ENCODE measurements at places on chromosomes 13 and 19.

DNA sequence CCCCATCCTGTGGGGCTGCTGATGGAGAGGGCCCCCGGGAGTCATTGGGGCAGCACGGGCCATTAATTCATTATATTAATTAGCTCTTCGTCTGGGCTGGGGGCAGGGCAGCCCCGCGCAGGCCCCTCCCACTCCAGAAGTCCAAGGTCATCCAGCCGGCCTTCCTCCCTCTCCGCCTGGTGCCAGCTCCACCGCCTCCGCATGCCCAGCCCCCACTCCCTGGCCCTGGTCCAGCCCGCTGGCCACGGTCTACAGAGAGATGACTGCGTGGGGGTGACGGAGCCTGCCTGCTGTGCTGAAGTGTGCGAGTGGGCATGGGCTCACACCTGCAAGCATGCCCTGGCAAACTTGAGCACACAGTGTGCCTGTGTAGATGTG is 8.8 kb downstream of the IGLON5 start:
- DNase-seq: no peak

- no peak for DNase-seq
Observed at GRCh38 chr19:13849991-13850909, 26.7 kb upstream of the NANOS3 start.

DNA sequence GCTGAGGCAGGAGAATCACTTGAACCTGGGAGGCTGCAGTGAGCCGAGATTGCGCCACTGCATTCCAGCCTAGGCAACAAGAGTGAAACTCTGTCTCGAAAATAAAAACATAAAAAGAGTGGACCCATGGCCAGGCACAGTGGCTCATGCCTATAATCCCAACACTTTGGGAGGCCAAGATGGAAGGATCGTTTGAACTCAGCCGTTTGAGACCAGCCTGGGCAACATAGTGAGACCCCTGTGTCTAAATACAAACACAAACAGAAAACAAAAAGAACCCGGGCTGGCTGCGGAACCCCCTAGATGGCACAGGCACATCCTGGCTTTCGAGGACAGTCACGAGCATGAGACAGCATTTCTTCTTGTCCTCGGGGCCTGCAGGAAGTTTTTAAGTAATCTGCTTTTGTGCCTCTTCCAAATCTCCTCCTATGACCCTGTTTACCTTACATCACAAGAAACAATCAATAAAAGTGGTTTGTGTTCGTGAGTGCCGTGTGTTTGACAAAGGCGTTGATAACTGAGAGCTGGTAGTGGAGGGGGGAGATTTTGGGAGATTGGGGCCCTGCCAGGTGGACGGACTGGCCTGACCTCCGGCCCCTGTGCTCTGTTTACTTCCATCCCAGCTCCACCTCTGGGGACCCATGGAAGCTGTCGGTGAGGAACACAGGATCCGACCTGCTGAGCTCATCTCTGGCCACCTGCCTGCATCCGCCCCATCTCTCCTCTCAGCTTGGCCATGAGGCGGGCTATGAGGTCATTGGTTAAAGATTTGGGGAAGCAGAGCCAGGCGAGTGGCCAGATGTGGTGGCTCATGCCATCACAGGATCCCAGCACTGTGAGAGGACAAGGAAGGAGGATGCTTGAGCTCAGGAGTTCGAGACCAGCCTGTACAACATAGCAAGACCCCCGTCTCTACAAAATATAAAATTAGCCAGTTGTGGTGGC is 5.9 kb upstream of the GDF15 start:
- no peak for DNase-seq

DNA sequence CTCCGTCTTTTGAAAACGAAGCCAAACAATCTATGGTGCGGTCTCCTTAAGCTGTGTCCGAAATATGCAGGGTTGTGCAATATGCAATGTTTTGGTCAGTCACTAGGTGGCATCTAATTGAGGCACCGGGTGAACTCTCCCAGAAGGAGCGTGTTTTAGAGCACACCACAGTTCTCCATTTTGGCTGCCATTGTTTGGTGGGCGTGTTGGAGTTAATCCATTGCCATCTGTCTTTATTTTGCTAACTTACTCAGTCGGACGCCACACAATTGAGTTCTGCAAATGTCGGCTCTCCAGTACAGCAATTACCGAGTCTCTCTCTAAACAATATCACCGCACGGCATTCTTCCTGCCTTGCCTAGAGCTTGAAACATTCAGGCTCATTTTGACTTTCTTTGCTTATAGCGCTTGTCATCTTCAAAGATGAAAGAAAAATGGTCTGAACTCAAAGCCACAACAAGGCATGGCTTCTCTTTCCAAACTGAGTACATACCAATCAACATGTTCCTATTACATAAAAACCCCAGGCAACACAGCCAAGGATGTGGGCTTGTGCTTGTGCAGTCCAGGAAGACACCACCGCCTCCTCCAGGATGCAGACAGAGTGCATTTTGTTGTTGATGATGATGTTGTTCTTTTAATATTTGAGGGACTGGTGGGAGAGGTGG is 182.0 kb upstream of the SERP2 start:
- peak; percentile 2 for DNase-seq

DNA sequence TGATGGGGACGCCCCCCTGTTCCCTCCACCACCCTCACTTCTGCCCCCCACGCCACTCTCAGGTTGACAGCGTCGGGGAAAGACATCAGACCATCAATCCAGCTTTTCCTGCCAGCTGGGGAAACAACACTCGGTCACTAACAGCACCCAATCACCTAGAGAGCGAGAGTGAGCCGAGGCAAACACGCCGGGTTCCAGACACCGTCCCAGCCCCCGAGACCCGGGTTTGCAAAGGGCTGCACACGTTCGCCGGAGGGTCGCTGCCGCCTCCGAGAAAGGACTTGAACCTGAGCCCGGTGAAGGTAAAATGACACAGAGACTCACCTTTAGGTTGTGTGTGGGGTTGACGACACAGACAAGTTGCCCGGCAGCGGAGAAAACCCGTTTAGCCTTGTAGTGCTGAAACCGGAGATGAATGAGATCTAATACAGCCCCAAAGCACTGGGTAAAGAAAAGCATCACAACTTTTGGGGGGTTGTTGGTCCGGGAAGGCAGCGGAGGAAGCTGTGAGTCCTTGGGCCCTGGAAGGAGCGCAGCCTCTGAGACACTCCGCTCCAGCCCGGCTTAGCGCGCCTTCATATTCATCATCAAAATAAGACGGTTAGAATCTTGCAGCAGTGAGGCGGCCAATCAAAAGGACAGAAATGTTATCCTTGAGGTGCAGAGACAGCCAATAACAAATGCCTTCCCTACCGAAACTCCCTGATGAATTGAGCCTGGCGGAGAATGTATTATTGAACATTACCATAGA is at the start of gene SIAH3:
TSS of gene SIAH3 (minus strand) at position 583 of the 751 bp plus-strand sequence. CDS start at position 459, 124 bp downstream.
- DNase-seq: no peak

DNA sequence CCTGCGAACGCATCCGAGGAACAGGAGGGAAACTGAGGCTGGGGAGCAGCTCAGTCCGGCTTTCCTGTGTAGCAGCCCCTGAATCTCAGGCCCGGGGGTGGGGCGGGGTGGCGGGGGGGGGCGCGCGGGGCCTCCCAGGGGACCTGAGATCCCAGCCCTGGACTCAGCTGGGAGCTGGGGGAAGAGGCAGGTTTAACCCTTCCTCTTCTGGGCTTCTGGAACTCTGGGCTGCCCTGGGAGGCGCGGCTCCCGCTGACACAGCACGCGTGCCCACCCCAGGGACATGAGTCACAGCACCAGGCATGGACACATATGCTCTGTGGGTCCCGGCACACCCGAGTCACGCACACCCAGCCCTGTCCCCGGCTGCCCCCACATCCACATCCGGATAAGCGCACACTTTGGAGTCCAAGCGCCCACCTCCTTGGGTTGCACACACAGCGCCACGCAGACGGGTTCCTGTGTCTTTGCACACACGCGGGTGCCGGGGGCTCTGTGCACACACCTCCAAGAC is 3.5 kb upstream of the CIRBP start:
- DNase-seq: no peak

DNA sequence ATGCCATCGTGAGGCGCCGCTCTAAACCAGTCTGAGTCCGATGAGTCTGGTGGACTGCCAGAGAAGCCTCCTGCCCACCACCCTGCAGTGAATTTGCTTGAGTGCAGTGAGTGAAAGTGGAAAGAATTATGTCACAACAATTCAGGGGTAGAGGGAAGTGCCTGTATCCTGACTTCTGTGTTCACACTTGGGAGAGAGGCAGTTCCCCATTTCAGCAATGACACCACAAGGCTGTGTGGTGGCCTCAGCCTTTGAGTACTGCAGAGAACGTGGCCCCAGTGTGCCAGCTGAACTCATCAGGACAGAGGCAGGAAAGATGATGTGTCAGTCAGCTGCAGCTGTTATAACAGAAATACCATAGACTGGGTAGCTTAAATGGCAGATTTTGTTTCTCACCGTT is 155.6 kb downstream of the COG6 start:
- no peak for DNase-seq

DNA sequence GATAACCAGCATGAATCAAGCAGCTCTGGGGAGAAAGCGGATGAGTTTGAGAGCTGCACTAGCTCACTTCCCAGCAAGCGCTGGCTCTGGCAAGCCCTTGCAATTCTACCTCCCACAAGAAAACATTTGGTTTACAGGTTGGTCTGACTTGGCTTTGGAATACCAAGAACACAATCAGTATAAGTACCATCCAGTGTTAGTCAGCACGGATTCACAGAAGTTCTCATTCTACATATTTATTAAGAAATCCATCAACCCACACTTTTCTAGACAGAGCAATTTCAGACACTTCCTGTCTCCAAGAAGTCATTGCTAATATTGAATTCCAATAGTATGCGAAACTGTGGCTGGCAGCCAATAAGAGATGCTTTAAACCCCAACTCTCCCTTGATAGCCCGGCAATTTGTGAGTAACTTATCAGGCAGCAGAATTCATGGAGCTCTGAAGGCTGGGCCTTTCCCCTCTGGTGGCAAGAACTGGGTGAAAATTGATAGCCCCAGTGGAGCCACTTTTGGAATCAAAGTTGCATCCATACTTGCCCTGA is 59.4 kb upstream of the WASF3 start:
- DNase-seq: no peak

GRCh38 chr13:24985896-24986295 is 110.0 kb upstream of the PABPC3 start:
- DNase-seq: no peak

DNA sequence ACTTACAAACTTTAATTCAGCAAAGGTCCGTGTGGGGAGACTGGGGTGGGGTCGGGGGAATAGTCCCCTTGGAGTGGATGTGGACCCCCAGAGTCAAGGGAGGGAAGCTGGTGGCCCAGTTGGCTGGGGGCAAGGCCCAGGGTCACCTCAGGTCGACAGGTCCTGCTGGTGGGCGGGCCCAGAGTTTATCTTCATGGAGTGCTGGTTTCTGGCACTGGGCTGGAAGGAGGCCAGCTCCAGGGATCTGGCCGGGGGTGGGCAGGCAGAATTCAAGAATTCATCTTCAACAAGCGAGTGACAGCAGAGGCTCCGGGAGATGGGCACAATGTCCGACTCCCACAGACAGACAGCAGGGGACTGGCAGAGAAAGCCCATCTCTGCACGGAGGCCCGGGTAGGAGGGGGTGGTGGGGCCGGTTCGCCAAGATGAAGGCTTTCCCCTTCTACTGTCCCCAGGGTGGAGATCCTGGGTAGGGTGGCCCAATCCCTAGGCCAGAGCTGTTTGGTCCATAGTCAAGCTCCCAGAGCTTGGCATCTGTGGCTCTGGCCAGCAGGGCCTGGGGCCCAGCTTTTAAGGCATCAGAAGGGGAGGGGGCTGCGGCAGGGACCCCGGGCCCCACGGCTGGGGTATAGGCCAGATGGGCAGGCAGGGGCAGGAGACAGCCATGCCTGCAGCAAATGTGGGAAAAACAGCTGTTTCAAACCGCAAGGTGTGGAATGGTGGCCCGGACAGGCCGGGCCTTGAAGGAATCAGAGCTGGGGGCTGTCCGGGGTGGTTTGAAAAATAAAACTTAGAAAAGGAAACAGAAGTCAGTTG is 622 bp upstream of the FDX2 start:
- no peak for DNase-seq

DNA sequence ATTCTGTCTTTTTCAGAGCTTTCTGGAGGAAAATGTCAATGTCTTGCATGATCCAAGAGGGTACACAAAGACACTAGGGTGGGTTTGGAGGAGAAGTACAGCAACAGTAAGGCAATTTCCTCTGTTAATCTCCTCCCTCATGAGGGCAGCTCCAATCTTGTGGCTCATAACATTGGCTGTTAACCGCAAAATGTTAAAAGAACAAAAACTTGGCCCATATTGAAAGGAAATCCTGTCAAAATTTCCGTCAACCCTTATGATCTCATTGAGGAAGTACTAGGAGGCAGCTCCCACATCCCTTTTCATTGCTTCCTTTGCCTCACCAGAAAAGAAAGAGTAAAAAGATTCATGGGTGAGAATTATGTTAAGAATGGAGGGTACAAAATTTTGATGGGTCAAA is 11.6 kb downstream of the OXGR1 start:
- no peak for DNase-seq

GRCh38 chr13:51240958-51241357 is 18.8 kb downstream of the FAM124A start:
- DNase-seq: no peak

- DNase-seq: no peak
Observed at GRCh38 chr13:43391036-43391435, 367.6 kb downstream of the DNAJC15 start.
